ENCODE measurements at places on chromosomes 16 and 17.

DNA sequence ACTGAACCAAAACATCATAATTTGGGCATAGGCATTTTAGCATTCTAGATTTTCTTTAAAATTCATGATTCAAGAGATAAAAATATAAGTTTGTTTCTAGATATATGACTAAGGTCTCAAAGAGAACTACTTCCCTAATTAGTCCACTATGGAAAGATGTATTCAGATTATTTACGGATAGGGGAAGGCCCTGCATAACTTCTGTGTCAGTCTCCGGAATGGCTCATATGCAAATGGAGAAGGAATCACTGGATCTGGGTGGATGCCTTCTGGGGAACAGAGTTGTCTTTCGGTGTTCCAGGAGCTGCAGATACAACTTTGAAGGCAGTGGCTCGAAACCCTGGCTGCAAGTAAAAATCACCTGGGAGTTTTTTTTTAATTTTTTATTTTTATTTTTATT lies 17.1 kb upstream of the WFIKKN2 start:
- no peak for DNase-seq

- DNase-seq: no peak
Observed at GRCh38 chr16:81487301-81487720, 42.7 kb downstream of the CMIP start.

DNA sequence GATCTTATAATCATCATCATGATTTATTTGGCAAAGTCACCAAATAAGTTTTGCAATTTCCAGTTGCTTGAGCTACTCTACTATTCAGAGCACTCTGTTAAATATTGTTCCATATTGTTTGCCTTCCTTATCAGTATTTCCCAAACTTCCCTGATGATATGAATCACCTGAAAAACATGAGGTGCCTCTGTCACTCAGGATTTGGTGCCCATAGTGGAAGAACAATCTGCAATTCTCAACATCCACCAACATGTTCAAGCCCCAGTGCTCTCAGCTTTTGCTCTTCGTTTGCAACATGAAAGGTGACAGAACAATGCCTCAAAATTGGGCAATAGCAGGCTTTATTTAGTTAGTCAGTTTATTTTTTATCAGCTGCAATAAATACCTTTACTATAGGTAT lies 28.6 kb upstream of the WSB1 start:
- DNase-seq: no peak

DNA sequence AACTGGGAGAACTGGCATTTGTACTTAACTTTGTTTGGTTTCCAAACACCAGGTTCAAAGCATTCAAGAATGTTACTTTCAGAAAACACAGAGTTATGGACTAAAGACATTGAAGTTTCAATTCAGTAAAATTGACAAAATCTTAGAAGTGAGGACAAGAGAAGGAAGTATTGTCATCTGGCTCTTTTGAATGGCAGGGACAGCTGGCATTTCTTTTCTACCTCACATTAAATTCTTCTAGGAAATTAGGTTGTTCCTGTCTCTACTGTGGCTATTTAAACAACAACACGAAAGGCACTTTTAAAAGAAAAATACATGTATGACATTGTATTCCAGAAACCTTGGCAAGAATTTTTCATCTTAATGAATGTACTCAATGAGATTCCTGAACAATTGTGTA lies 600.0 kb upstream of the CA10 start:
- DNase-seq: no peak

- DNase-seq: no peak
Observed at GRCh38 chr16:89393738-89394406, 96.5 kb downstream of the ANKRD11 start.
